MG63 (cell line): ENCODE measurements at places on chromosomes 12 and 14. TPM values are rescaled to one million over a fixed set of nuclear protein-coding genes. Genes with fewer than 3 reads are reported as not detected.

The SIRT4 gene
- 0.33 TPM in 1 of 2 replicates, not detected in the other for total RNA-seq

The TRAF3 gene
- 10.8 and 12.0 TPM in 2 replicates for total RNA-seq

The PTPRO gene
- 0.15 and 1.3 TPM in 2 replicates for total RNA-seq

DNA sequence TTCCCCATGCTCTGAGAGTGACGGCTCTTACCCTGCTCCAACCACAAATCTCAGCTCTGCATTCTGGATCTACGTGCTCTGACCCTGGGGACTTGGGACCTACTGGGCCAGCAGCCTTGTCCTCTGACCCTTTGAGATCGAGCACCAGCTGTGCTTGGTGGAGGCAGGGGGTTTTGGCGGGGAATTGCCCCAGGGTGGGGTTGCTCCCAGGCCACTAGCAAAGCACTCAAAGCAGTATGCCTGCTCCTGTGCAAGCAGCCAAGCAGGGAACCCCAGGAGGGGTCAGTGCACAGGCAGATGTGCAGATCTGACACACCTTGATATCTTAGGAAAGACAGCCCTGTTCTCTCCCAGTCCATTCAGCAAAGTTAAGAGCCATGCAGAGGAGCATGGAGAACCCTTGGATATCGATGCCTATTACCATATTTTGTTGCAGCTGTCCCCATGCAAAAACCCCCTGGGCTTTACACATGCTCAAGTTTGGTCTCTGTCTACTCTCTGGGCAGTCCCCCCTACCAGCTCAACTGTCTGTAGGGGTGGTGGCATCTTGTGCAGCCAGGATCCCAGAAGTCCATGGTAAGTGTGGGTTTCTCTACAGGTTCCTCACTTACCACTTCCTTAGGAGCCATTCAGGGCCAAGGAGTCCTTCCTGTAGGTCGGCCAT lies 319.0 kb downstream of the TMTC2 start:
- DNase-seq: no peak
